ENCODE measurements at places on chromosomes 4 and X.

DNA sequence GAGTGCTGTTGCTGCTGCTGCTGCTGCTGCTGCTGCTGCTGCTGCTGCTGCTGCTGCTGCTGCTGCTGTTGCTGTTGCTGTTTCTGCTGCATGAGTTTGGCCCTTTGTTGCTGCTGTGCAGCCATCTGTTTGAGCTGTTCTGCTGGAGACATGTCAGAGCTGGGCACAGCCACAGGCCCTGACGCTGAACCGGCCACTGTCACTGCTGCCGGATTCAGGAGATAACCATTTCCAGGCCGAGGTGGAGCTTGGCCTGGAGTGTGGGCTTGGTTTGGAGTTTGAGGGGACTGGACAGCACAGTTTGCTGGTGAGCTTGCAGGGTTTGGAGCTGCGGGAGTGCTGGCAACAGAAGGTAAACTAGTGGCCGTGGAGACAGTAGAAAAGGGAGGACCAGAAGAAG is 224.3 kb downstream of the MGST2 start:
- DNase-seq, result no peak

- DNase-seq, result no peak
These were observed 115.5 kb upstream of the FAM241A start for GRCh38 chr4:112029771-112030171.

DNA sequence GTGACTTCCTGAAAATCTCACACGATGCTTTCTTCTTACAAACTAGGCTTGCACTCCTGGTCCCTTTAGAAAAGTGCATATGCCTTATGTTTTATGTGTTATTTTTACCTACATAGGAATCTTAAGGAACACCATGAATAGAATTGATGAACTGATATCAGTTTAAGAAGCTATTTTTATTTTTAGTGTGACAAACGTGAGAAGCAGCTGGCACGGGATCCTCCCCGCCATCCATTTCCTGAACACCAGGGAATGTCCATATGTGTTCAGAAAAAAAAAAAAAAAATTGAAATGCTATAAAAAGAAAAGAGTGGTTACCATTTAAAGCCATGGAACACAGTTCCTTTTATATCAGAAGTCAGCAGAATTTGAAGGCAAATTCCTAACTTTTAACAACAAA is 1096.1 kb upstream of the PRKX start:
- DNase-seq, result no peak

DNA sequence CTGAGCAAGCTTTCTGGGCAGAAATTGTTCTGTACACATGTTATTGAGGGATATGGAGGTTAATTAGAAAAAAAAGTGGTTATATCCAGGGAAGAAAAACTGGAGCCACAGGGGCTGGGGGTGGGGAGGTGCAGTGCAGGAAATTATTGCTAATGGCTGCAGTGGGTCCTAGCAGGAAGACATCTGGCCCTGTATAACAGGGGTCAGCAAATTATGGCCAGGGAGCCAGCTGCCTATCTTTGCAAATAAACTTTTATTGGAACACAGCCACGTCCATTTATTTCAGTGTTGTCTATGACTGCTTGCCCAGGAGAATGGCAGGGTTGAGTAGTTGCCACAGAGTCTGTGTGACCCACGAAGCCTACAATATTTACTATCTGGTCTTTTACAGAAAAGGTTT is 23.4 kb upstream of the PRPS2 start:
- DNase-seq, result no peak

Data from GM10248 (cell line).